ENCODE measurements at places on chromosomes 11 and 22.

GRCh38 chr11:73087730-73088129 is 54.4 kb downstream of the FCHSD2 start:
- no peak for DNase-seq

- no peak for DNase-seq
Observed at GRCh38 chr11:119964136-119965025, 173.5 kb downstream of the TRIM29 start.

- DNase-seq = no peak
Observed at GRCh38 chr22:43293259-43293654, 49.9 kb downstream of the SCUBE1 start.

GRCh38 chr11:68929135-68929534 is 25.4 kb downstream of the IGHMBP2 start:
- DNase-seq = no peak

DNA sequence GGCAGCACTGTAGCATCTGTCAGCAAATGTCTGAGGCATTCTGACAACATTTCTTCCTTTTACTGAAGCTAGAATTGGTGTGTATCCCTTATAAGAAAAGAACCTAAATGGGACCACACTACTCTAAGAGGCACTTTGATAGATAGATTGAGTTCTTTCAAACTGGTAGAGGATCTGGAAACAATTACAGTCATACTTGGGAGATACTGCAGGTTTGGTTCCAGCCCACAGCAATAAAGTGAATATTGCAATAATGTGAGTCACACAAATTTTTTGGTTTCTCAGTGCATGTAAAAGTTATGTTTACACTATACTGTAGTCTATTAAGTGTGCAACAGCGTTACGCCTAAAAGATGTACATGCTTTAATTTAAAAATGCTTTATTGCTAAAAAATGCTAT is 96.9 kb downstream of the SBF2 start:
- DNase-seq = no peak

GRCh38 chr11:13384908-13385640 is 77.9 kb downstream of the BTBD10 start:
- no peak for DNase-seq

GRCh38 chr11:74417379-74417804 is 19.2 kb upstream of the PGM2L1 start:
- DNase-seq = no peak

DNA sequence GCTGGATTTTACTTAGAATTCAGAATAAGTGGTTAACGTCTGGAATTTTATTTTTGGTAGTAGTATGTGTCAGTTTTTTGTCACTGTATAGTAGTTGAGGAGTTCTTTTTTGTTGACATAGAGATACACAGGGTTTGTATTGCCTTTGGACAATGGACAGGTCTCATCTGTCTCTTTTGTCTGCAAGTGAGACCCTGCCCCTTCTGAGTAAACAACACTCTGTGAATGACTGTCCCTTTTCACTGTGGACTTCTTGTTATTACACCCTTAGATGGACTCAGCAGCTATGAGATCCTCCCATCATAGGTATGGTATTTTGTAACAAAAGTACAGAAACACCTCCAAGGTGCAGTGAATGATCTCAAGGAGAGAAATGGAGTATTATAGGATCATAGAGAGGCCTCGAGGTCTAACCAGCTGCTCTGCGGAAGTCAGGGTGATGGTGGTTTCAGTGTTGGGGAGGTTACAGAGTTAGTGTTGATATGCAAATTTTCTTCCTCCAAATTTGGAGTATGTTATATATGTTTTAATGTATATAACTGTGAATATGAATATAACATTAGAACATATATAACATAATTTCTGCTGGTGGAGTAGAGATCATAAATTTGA is 7.8 kb downstream of the PPP6R3 start:
- no peak for DNase-seq

- DNase-seq = no peak
Observed at GRCh38 chr11:131206671-131207070, 163.7 kb upstream of the NTM start.

GRCh38 chr11:77126861-77127234 is 1.2 kb upstream of the MYO7A start:
- no peak for DNase-seq

Measured in activated T-helper 1 cell treated with Interleukin-2 at 50 U/mL for 16 hours (primary cell).